ENCODE measurements at places on chromosomes 16 and 17. TPM values are rescaled to one million over a fixed set of nuclear protein-coding genes. Genes with fewer than 3 reads are reported as not detected.

DNA sequence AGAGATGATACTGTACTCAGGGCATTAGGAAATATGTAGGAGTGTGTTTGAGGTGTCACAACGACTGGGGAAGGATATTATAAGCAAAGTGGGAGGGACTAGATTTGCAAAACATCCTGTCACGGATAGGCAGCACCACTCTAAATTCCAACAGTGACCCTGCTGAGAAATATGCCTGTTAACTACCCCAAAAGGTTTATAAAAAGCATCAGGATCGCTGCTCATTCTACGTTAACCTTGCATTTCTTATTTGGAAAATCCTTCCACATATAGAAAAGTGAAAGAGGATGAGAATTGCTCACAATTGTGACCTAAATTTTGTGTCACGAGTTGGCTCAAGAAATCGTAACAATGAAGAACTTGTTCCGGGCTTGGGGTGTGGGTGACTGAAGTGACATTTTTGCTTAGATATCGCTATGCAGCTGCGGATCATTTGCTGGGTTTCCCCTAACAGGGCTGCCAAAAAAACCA lies 51.6 kb downstream of the N4BP1 start:
- no peak for DNase-seq

- DNase-seq: no peak
Measured at GRCh38 chr17:17958982-17959381, 13.2 kb downstream of the TOM1L2 start.

The TEKT5 gene
- 0.20 TPM for polyA plus RNA-seq

The RBFOX1 gene
- 59.9 TPM for polyA plus RNA-seq
